ENCODE measurements at places on chromosomes 5 and 9.

DNA sequence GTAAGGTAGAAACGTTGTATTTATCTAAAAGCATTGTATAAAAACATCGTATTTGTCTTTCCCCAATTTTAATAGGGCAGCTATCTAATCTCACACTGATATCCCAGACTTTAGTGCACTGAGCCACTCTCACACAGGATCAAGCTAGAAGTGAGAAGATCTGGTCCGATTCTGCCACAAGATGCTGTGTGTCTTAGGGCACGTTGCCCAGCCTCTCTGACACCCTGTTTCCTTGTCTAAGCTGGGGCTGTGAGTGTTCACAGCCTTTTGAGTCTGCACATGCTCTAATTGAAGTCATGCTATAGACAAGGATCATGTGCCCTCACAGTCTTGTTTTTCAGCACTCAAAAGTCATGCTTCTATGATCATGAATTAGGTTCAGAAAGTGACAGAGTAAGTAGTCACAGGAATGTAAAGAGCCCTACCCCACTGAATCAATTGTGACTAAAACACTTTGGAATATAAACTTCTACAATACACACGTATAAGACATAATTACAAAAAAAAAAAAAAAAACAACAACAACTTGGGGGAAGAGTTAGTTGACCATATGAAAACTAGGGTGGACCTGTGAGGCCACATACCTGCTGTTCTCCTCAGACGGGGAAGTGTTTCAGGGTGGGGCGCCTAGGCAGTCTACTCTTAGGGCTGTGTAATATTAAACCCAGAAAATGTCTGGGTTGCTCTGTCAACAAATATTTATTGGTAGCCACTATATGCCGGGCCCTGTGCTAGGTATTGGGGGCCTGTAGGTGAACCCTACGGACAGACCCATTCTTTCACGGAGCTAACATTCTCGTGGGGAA lies 893 bp upstream of the ABLIM3 start:
- DNase-seq, result no peak

DNA sequence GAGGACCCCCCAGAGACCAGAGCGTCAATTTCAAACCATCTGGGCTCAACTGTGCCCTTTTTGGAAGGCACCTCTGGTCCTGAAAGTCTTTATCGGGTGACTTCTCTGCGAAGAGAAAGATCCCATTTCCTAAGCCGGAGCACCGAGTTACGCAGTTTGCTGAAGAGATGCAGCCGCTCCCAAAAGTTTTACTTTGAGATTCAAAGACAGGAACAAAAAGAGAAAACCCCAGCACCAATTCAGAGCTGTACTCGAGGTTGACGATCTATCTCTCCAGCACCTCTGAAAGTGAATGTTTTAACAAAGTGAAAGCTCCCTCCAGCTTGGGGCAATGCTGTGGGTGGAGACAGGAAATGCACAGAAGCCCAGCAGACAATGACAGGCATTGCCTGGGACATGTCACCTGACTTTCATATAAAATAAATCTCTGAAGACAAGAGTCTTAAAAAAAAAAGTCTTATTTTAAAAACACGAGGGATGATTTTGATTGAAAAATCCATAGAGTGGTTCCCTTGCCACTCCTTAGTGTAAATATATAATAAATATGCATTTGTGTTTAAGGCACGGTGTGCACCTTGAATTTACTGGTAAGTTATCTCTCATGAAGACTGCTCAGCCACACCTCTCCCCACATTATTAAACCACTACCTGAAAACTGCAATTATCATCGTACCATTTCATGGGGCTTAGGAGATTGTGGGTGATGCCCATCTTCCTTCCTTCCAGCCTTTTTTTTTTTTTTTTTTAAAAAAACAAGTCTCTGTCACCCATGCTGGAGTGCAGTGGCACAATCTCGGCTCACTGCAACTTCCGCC lies 79.9 kb downstream of the FNBP1 start:
- DNase-seq, result no peak

- no peak for DNase-seq
Observed at GRCh38 chr9:6484210-6484609, 71.2 kb downstream of the UHRF2 start.

DNA sequence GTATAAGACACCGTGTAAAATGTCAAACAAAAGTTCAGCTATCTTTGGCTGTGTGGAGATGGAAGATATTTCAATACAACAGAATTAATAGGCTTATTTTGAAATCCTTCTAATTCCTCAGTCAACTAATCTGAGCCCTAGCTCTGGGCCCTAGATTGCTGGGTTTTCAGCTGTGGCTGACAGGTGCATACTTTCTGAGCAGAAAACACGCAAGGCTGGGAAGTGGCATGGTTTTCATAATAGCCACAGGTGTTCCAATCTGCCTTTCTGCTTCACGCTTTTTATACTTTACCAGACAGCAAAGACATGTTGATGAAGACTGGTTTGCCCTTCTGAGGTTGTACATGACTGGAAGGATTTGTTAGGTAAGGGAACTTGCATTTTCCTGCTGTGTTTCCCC lies 20.7 kb upstream of the XPA start:
- no peak for DNase-seq

DNA sequence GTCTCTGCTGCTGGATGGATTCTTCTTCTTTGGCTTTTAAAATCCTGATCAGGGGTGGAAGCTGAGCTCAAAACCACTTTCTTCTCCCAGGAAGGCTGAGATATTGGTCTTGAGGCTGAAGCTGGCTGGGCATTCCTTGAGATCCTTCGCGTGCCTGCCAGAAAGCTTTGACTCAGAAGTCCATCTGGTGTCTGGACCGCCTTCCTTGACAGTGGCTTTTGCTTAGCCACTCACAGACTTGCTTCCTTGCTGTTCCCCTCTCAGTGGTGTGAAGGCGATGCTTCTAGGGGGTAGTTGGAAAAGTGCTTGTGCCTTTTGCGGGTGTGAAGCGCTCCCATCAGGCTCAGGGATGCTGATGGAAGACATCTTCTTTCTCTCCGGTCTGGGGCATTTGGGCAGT lies 45.9 kb downstream of the RGS3 start:
- no peak for DNase-seq

- no peak for DNase-seq
Observed at GRCh38 chr9:106878081-106878837, 15.3 kb downstream of the ZNF462 start.

- no peak for DNase-seq
Observed at GRCh38 chr9:109228093-109228642, 61.1 kb upstream of the FRRS1L start.

DNA sequence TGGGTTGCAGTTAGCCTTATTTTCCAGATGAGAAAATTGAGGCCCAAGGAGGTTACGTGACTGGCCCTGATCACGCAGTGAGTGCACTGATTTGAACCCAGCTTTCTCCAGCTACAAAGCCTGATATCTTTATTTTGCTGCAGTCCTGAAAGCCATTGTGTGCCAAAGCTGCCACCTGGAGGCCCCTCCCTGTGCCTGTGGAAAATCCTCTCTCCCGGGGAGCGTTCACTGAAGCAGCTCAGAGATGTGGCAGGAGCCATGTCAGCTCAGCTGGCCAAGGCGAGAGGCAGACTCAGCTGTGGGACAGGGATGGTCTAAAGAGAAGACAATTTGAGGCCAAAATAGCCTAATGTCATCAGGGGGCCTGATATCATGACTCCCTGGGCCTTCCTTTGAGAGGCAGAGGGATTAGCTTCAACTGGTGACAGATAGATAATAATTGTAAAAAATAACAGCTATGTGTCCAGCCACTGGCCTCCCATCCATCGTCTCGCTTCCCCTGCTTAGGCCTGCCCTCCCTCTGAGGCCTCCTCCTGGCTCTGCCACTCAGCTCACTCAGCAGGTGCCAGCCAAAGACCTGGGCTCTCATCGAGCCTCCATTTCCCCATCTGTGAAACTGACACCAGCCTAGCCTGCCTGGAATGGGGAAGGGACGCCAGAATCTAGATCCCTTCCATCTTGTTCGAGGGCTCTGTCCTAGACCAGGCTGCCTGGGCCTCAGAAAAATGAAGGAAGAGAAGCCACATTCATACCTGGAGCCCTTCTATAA lies 74.3 kb upstream of the GGTA1 start:
- no peak for DNase-seq

- DNase-seq, result no peak
Observed at GRCh38 chr5:109693535-109694400, 4.0 kb downstream of the MAN2A1 start.

- no peak for DNase-seq
Observed at GRCh38 chr5:178537467-178538371, 52.5 kb downstream of the COL23A1 start.

All from NCI-H1436 treated with DMSO at 0.1 percent for 48 hours (cell line).